ENCODE measurements at places on chromosomes 2 and 18. TPM values are rescaled to one million over a fixed set of nuclear protein-coding genes. Genes with fewer than 3 reads are reported as not detected.

DNA sequence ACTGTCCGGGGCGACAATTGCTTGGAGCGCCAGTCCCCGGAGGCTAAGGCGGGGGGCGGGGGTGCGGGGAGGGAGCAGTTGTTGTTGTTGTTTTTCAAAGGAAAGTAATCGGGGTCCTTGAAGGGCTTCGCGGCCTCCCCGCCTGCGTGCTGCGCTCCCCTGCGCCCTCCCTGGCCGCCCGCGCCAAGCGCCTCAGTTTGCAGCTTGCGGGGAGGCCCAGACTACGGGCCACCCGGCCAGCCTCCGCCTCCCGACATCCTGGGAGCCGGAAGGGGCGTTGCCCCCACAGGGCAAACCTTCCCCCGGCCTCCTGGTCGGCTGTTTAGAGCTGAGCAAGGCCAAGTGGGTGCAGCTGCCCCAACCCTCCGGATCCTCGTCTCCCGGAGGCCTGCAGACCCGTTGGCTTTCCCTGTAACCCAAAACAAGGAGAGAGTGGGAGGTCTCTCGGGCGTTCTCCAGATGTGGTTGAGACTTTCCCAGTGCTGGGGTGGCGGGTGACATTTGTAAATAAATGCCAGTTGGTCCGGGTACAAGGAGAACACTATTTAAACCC, 3.7 kb upstream of the SIX3 start:
- no peak for DNase-seq

DNA sequence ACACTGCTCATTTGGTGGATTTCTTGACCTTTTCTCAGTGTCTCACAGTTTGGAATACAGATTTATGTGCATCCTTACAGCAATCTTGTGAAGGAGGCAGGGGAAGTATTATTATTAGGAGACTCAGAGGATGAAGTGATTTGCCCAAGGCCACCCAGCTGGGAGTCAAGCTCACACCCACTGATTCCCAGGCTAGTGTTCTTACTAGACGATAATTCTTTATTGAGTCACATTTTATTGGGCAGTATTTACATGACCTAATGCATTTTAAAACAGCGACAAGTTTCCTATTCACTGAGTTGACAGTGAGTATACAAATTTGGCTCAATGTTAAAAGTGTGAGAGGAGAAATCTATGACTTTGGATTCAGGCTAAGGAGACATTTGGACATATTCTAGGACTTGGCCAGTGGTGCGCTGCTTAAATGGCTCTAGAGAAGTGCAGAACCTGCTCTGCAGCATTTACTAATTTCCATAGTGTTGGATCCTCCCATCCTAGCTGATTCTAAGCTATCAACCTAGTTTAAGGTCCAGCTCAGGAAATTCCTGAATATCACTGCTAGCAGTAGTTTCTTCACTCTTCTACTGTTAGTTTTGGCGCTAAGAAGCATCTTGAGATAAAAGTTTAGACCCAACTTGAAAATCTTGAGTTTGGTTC, 199.3 kb downstream of the MTX2 start:
- no peak for DNase-seq

- DNase-seq, result peak; percentile 57
These were observed 103.8 kb downstream of the ASAP2 start for GRCh38 chr2:9310377-9310776.

- DNase-seq, result no peak
These were observed 134.8 kb downstream of the SLC8A1 start for GRCh38 chr2:40317046-40317445.

- DNase-seq, result peak; percentile 8
These were observed 5.3 kb downstream of the NRP2 start for GRCh38 chr2:205687641-205687956.

DNA sequence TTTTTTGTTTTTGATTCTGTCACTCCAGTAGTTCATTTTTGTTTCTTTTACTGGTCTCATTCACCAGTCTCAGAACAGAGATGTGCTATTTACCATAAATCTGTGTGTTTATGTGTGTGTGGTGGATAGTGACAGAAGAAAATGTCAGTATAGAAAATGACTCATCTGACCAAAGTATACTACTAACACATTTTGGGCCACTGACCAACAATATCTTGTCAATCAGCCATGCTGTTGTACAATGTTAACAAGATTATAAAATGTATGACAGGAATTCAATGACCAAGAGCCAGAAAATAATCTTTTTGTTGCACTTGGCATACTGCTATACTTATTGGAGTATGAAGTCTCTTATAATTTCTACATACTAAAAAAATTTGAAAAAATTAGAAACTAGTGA, 1081.4 kb upstream of the NRXN1 start:
- no peak for DNase-seq

Gene IL18R1
- 12.4 TPM for total RNA-seq
